ENCODE measurements at places on chromosomes 2 and 18.

DNA sequence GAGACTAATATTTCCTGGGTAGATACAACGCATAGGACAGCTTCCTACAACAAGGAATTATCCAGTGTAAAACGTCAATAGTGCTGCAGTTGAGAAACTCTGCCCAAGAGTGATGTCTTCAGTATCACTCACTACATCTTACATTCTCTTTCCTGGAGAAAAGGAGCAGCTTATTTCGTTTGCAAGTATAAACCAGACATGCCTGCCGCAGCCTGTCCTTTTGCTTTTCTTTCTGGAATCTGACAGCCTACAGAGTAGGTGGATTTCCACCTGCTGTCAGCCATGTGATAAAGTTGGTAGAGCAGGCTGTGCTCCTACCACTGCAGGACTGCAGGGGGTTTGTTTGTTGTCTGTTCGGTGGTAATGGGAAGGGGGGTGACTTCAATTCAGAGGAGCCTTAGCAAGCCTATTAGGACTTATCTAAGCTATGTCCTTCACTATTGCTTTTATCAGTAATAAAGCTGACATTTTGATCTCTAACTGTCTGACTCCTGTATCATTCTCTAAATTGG is 439.1 kb downstream of the GRB14 start:
- no peak for DNase-seq

DNA sequence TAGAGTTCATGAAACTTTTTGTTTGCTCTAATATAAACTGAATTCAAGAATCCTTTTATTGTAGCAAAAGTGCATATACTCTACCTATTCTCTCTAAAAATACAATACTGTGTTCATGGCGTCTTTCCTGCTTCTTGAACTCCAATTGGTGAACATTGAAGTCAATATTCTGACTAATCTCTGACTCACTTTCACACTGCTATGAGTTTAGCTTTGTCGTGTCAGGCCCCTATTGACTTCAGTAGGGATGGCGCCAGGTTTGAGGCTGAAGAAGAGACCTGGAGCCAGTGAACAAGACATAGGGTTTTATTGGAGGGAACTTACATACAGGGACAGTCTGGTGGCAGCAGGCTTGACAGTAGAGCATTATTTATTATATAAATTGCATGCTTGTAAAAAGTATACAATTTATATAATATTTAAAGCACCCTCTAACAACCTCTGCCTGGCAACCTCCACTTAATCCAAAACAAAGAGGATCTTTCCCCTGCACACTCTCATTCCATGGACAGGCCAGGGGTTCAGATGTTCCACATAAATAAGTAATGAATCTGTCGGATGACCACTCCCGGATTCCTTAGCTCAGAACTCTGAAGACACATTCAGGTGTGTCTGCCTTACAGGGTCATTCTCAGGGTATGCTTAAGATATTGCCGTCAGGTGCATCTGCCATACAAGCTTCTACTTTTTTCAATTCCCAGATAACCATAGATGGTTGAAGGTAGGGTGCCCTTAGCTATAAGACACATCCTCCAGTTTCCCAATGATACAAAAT is 141.0 kb downstream of the CERS6 start:
- no peak for DNase-seq

GRCh38 chr2:104755026-104755878 is 98.7 kb upstream of the POU3F3 start:
- no peak for DNase-seq

- DNase-seq, result no peak
Observed at GRCh38 chr18:57910817-57911216, 107.7 kb upstream of the ATP8B1 start.

GRCh38 chr2:202339071-202339870 is 36.9 kb upstream of the BMPR2 start:
- no peak for DNase-seq

DNA sequence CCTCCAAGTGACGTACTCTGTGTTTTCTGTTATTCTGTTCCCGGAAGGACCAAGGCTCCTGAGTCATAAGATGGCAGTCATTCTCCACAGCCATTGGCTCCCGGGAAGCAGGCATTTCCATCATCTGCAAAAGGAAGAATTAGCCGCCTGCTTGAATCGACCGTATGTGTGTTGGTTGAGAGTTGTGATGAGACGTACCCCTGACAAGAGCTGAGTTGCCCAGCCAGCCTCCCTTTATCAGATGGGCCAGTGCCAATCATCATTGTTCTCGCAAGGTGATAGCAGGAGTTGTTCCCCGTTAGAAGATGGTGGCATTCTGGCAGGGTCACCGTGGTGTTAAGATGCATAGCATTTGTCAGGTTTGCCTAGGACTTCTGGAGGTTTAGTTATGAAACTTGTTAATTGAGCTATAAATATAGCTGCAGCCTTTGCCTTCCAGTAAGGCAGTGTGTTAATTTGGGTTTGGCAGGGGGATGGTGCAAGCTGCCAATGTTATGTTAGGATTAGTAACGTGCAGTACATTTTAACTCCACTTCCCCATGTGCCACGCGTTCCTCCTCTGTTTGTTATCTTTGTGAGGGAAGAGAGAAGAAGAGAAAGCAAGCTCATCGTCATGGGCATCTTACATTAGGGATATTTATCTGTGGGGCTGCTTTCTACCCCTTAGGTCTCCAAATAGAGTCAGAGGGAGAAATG is 652.7 kb upstream of the FANCL start:
- DNase-seq, result no peak

DNA sequence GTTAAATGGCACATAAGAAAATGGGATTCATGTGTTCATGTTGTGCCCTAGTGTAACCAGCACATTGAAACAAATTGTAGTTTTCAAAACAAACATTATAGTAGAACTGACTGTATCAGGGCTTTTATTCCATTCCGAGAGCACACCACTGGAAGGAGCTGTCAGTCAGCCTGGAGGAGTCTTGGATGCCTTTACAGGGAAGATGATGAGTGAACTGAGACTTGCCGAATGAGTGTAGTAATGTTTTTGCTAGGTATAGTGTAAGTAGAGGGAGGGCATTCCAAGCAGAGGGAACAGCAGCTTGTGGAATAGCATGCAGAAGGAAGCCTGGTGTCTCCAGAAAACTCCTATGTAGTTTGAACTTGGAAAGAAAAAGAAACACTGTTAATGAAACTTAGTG is 183.5 kb downstream of the MCFD2 start:
- no peak for DNase-seq

GRCh38 chr2:96470109-96470508 is 35.0 kb downstream of the NEURL3 start:
- DNase-seq, result no peak

DNA sequence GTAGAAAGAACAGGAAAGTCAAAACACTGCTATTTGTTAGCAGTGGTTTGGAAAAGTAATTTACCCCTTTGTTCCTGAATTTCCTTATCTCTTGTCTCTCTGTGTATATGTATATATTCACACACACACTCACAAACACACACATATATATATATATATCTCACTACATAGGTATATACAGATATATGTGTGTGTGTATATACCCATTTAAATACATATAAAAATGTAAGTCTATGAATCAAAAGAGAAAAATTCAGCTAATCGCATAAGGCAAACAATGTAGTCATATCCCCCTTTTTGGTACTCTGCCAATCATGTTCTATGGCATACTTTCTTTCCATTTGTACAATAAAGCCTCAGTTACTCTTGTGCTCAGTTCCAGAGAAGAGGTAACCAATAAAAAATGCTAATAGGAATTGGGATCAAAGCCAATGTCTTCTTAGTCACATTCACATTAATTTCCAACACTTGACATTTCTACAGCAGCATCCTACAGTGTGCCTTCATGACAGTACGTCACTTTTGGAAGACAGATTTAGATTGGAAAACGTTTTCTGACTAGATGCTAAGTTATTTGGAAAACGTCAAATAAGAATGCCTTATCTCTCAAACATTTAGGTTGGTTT is 94.6 kb downstream of the MC4R start:
- no peak for DNase-seq

DNA sequence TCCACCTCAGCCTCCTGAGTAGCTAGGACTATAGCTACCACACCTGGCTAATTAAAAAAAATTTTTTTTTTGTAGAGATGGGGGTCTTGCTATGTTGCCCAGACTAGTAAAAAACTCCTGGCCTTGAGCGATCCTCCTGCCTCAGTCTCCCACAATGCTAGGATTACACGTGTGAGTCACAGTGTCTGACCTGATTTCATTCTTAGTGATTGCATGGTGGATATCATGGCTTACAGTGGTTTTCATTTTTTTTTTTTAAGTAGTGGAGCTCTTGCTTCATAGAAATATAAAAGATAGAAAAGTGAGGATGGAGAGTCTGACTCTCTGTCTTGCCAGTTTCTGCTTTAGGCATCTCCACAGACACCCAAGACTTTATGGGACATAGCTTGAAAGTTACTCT is 83.6 kb downstream of the CDC42EP3 start:
- no peak for DNase-seq

GRCh38 chr2:65565681-65566080 is 133.3 kb upstream of the SPRED2 start:
- DNase-seq, result no peak

- no peak for DNase-seq
Observed at GRCh38 chr2:2797797-2798196, 466.7 kb upstream of the MYT1L start.

DNA sequence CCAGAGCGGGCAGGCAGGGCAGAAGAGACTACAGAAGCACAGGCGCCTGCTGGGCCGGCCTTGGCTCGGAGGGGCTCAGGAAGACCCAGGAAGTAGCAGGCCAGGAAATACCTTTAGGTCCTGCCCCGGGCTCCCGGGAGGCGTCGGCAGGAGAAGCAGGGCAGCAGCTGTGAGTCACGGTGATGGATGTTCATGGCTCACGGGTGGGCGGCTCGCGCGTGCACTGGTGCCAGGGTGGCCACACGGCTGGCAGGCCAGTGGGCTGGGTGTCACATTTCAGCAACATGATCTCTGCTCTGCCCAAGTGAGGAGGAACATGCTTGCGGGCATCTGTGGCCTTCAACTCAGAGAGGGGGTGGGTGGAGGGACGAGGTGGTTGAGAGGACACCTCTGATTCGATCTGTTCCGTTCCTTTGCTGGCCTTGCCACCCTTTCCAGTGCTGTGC is 139.3 kb downstream of the KLHL29 start:
- DNase-seq, result no peak

DNA sequence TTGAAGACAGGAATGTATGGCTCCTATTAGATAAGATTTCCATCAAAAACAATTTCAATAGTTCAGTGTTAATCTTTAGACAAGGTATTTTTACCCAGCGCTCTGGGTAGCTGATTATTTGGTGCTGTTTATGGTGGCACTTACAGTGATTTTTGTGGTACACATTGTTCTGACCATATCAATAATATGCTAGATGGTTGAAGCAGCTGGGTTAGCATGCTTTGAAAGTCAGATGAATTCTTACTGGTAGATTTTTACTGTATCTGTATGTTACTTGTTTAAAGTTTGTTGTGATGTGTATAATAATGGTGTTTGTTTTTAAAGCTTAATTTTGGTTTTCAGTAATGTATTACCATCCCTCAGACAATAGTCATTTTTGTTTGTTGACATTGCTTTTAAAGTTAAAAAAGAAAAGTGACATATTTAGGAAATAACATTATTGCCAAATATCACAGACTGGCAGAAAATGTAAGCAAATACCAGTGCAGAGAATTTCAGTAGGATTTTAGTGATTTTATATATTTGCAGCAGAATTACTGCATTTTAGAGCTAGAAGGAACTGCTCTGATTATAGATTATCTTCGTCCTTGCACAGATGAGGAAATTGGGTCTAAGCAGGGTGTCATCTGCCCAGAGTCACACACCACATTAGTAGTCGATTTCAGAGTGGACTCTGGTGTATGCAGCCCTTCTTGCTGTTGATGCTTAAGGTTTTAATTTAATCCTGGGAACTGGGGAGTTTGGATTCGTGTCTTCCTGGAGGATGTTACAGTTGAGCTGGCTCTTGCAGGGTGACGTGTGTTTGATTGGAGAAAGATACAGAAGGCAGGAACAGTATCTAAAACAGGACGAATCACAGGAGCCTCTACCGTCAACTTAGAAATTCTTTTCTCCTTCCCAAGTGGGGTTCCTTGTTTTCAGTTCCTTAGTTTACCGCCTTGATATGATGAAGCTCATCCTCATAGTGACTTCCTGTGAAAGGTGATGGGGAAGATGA is 6.6 kb downstream of the SOCS6 start:
- DNase-seq, result no peak

- DNase-seq, result no peak
Observed at GRCh38 chr2:138327967-138328366, 173.6 kb upstream of the SPOPL start.

DNA sequence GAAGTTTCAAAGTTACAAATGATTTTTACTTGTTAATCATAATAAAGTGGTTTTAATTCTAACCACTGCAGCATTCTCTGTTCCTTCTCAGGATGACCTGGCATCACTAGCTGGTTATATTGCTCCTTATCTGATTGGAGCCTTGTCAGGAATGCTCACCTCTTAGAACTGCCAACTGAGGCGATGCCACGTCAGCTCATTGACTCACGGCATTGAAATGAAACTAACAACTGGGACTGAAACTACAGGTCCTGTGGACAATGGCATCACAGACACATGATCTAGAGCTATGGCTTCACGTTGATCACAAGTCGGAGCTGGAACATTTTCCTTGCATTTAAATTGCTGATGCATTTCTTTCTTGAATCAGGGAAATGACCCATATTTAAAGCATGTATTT is 54.9 kb upstream of the MAP2 start:
- no peak for DNase-seq

DNA sequence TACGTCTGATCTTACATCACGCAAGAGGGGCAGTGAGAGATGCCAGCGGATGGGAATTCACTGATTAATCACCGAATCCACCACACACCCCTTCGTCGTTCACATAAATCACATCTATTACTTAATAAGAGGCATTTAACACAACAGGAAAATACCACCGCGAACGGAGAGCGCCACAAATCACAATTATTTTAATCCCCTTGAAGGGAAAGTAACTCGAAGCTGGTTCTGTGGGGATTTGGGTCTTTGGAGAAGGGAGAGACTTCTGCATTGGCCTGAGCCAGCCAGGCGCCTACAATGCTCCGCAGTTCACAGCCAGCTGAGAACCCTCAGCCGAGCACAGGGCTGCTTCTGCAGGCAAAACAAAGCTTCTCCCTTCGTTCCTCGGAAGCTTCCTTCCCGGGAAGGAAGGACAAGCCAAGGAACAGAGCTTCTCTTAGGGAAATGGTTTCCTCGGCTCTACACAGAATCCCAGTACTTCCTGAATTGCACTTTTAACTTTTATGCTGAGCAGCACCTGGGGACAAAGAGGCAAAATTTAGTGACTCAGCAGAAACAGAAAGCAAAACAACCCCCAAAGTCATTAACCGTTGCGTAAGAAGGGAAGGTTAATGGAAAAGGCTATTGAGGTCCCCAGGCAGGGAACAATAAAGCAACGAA is at the start of gene LRP1B:
Gene LRP1B, minus strand, starts transcription at position 7 of the 660 bp plus-strand sequence. CDS start 287 bp downstream, outside the sequence.
- DNase-seq, result no peak

All from naive thymus-derived CD4-positive, alpha-beta T cell (primary cell).